ENCODE measurements at places on chromosomes 6 and 20.

GRCh38 chr6:110646951-110647910, 168.0 kb downstream of the CDK19 start:
- no peak for DNase-seq

GRCh38 chr20:12969071-12969669, 39.6 kb upstream of the SPTLC3 start:
- DNase-seq, result no peak

GRCh38 chr6:144248003-144248402, 37.1 kb upstream of the UTRN start:
- no peak for DNase-seq

DNA sequence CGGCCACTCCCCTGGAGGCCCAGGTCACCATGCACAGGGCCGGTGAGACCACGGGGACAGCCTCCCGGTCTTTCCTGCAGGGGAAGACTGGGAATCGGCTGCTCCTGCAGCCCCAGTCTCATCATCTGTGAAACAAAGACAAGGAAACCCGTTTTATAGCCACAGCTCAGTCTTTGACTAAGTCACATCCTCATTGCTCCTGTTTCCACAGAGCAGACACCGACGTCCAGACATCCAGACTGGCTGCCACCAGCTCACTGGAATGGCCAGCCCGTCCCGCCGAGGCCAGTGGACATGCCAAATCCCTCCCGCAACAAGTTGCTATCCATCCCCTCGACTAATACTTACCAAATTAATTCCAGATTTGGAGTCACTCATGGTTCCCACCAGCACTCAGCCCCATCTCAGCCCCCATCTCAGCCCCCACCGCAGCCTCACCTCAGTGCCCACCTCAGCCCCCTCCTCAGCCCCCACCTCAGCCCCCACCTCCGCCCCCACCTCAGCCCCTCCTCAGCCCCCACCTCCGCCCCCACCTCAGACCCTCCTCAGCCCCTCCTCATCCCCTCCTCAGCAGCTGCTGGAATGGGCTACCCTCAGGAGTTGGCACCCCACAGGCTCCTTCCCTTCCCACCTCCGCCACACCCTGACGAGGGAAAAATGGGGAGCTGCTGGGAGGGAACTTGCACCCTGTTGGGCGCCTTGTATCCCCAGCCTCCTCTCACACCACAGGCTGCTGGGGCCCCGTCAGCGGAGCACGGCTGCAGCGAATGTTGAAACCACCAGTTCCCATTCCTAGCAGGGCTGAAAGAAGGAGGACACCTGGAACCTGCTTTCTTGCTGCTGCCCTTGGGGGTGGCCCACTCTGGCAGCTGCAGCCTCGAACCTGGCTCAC, 48.7 kb downstream of the YTHDF1 start:
- no peak for DNase-seq

- peak; percentile 90 for DNase-seq
These were observed 1.0 kb downstream of the LOC128125822 start for GRCh38 chr6:63573076-63573898.

DNA sequence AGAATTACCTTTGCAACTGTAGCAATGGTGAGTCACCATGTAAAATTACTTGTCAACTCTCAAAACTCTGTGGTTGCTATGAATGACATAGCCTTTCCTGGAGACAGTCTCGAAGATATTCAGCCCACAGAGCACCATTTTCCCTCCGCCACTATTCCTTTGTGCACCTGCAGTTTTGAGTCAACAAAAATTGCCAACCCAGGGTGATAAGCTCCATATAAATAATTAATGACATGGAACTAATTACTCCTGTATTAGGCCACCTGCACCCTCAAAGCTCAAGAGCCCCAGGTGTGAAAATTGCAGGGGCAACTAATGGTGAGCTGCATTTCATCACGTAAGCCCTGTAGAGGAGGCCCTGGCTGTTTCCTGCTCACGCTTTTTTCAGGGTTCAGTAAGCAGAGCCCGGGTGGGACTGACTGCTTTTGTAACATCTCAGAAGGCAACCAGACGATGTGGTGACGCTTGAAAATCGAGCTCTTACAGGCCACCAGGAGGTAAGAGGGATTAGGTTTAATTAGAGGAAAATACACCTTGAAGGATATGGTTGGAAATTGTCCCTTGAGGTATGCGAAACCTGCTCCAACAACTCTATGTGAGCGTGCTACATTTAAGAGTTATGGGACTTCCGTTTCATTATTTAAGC, 70.8 kb downstream of the BMP2 start:
- no peak for DNase-seq

All from B cell (primary cell).